ENCODE measurements at places on chromosomes 6 and 20. TPM values are rescaled to one million over a fixed set of nuclear protein-coding genes. Genes with fewer than 3 reads are reported as not detected.

The MYLK4 gene
- 0.53 TPM for total RNA-seq

The CALHM4 gene
- total RNA-seq = not detected

The LST1 gene
- not detected for total RNA-seq

The KCNQ5 gene
- total RNA-seq = 6.7 TPM

The ALDH8A1 gene
- 0.92 TPM for total RNA-seq

The NRM gene
- total RNA-seq = 2.2 TPM

The SAYSD1 gene
- 12.4 TPM for total RNA-seq

Measured in aortic smooth muscle cell (primary cell).